ENCODE measurements at places on chromosomes 13 and 19.

DNA sequence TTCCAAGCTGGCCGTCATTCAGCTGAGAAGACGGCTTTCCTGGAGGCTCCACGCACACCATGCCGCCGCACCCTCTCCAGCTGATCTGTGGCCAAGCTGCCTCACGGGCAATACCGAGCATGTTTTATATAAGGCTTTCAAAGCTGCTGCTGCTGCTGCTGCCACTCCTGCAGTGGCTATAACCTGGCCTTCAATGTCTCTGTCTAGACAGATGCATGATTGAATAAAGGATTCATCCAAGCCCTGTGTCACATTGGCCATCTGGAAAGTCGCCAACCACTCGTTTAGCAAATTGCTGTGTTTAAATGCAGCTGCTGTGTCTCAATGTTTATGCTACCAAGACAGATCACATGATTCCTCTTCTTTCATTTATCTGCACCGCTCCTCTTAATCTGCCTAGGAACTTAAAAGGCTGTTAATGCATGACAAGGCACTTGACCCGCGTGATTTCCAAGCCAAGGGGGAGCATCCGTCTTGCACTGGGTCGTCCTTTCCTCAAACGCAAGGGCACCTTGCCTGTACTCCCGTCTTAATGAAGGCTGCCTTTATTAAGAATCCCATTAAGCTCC is 114.3 kb downstream of the TEX26 start:
- DNase-seq = no peak

GRCh38 chr19:17209126-17210036 is 5.8 kb upstream of the USE1 start:
- no peak for DNase-seq

GRCh38 chr13:113500530-113501265 is 10.2 kb upstream of the DCUN1D2 start:
- no peak for DNase-seq

- no peak for DNase-seq
Measured at GRCh38 chr19:41920882-41921576, 7.2 kb downstream of the ERFL start.
